T-cell (primary cell): ENCODE measurements at places on chromosomes 2 and 18. TPM values are rescaled to one million over a fixed set of nuclear protein-coding genes. Genes with fewer than 3 reads are reported as not detected.

IGFBP5 gene
- total RNA-seq = not detected

ROCK2 gene
- total RNA-seq = 18.6 TPM

NEMP2 gene
- total RNA-seq = 12.6 TPM

CIB4 gene
- not detected for total RNA-seq

ICOS gene
- total RNA-seq = 72.2 TPM

FOXI3 gene
- not detected for total RNA-seq

TNFAIP6 gene
- total RNA-seq = not detected

IL1B gene
- total RNA-seq = 0.84 TPM
